ENCODE measurements at places on chromosomes 2 and 18. TPM values are rescaled to one million over a fixed set of nuclear protein-coding genes. Genes with fewer than 3 reads are reported as not detected.

Gene ASAP2
- 11.0 TPM for total RNA-seq

Gene HAUS1
- 87.0 TPM for total RNA-seq

Gene SFTPB
- not detected for total RNA-seq

Gene INHBB
- total RNA-seq = 0.13 TPM

Data from H9 (cell line).